ENCODE measurements at places on chromosomes 11 and 22.
A peak's percentile ranks its signal among the peaks of the same experiment; 100 is the strongest.

- peak; percentile 99 for DNase-seq
Observed at GRCh38 chr11:72102946-72103753, at the start of gene LAMTOR1. Gene LAMTOR1, minus strand, starts transcription at chr11:72103297. Its CDS starts 73 bp downstream, at chr11:72103224.

DNA sequence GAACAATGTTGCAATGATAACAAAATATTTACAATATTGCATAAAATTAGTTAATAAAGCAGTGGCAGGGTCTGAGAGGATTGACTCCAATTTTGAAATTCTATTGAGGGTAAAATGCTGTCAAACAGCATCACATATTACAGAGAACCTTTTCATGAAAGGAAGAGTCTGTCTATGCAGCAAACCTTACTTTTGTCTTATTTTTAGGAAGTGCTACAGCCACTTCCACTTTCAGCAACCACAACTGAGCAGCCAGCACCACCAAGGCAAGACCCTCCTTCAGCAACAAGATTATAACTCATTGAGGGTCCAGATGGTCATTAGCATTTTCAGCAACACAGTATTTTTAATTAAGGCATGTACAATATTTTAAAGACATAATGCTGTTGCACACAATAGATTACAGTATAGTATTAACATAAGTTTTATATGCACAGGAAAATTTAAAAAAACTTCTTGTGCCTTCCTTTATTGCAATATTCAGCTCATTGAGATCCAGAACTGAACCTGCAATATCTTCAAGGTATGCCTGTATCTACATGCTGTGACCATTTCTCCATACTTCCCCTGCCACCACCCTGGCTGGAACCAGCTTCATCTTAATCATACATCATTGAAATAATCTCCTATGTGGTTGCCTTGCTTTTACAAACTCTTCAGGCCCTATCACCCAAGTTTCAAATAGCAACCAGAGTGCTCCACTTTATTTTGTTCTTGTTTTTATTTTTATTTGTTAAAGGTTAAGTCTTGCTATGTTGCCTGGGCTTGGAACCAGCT, 711.2 kb downstream of the KCNA4 start:
- DNase-seq, result no peak

- no peak for DNase-seq
Observed at GRCh38 chr11:12677131-12677530, 2.9 kb downstream of the TEAD1 start.

- DNase-seq, result no peak
Observed at GRCh38 chr11:115745066-115745465, 240.9 kb upstream of the CADM1 start.

Measured in suppressor macrophage treated with lipopolysaccharide for 1 hour (primary cell).